ENCODE measurements at places on chromosomes 6 and 20.

GRCh38 chr20:24672181-24672880 lies 202.9 kb downstream of the SYNDIG1 start:
- DNase-seq = no peak

DNA sequence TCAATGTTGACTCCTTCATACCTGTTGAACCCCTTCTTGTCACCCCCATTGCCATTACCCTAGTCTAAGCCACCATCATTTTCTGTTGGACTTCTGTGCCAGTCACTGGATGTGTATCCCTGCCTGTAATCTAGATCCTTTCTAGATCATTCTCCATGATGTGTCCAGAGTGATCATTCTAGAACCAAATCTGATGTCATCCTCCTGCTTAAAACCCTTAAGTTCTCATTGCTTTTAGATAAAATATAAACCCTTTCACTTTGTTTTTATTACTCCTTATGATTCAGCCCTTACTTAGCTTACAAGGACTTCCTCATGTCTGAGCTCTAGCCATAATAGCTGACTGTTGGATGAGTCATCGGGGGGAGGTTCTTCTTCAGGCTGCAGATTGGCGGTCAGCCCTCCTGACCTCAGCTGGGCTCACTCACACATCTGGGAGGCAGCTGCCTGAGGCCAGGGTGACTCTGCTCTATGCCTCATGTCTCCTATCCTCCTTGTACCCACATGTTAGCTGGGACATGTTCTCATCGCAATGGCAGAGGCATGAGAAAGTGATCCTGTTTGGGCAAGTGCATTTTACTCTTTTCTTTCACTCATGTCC lies 287.6 kb downstream of the ESR1 start:
- no peak for DNase-seq

- DNase-seq = no peak
Observed at GRCh38 chr20:54293526-54293925, 85.6 kb downstream of the PFDN4 start.

- no peak for DNase-seq
Observed at GRCh38 chr6:1834646-1835516, 225.2 kb downstream of the FOXC1 start.

DNA sequence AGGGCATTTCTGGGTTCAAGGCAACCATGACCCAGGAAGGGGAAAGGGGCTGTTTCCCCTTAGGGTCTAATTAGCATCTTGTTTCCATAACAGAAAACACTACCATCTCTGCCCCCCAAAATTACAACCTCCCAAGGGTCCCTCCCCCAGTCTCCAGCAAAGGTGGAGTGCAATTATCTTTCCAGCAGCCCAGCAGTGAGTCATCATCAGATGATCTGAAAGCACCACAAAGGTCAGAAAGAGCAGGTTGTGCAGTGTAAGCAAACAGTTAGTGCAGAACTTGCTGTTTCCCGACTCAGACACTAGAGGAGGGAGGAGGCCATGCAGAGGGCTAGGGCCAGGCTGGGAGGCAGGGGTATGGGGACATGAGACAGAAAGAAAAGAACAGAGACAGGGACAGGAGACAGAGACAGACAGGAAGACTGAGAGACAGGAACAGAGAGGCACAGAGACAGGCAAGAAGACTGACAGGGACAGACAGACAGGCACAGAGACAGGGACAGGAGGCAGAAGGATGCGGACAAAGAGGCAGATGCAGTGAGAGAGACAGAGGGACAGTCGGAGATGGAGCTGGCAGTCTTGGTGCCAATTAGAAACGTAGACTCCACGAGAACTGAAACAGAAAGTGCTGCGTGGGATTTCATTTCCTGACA lies 62.5 kb downstream of the PYGB start:
- DNase-seq = peak; percentile 55

GRCh38 chr6:152571089-152571488 lies 66.1 kb downstream of the SYNE1 start:
- DNase-seq = no peak

DNA sequence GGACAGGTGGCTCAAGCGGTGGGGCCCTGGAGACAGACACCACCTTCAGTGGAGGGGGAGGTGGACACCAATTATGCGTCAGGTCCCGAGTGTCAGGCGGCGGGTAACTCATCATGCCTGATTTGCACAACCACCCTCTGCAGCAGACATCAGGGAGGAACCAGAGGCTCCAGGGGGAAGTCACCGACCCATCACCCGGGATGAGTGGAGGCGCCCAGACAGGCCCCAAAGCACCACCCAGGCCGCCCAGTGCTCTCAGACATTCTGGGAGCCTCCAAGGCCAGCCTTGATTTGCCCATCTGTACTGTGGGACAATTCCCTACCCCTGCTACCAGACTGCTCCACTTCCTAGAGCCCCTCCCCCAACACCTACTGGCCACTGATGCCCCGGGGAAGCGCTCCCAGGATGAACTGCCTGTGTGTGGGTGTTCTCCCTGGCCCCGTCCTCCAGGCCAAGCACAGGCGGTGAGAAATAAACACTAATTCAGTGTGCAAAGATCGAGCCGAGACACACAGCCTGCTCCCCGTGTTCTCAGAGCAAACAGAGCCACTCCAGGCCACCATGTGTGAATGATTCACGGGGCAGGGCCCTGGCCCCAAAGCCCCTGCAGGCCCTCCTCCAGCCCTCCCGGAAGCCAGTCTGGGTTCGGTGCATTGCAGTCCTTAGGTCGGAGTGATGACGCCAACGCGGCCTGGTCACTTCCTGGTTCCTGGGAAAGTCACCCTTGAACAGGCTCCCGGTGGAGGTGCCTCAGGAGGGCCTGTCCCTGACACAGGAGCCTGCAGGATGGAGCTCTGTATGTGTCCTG lies 107.2 kb downstream of the ASXL1 start:
- DNase-seq = no peak

DNA sequence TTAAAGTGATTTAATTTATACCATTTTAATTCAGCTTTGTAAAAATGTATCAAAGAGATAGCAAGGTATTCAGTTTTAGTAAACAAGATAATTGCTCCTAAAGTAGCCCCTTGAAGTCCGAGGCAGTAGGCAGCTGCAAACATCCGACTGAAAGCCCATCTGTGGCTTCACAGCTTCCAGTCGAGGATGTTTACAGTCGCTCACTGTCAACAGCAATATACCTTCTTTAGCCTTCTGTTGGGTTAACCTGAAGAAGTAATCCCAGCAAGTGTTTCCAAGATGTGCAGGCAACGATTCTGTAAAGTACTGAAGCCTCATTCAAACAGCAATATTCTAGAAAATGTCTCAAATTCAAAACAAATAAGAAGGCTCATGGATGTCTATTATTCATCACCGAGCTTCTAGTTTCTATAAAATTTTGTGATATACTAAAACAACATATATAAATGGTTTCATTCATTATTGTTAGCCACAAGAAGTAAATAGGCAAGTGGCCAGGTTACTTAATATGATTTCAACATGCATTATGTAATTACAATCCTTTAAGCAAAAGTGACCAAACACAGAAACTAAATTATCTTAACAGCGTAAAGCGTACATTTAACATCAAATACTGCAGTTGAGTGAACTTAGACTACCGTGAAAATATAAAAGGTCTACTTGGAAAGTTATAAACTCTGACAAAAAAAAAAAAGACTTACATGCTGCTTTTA lies 115.0 kb downstream of the OGFRL1 start:
- no peak for DNase-seq

- DNase-seq = no peak
Observed at GRCh38 chr6:52571099-52571755, 5.6 kb downstream of the TRAM2 start.

DNA sequence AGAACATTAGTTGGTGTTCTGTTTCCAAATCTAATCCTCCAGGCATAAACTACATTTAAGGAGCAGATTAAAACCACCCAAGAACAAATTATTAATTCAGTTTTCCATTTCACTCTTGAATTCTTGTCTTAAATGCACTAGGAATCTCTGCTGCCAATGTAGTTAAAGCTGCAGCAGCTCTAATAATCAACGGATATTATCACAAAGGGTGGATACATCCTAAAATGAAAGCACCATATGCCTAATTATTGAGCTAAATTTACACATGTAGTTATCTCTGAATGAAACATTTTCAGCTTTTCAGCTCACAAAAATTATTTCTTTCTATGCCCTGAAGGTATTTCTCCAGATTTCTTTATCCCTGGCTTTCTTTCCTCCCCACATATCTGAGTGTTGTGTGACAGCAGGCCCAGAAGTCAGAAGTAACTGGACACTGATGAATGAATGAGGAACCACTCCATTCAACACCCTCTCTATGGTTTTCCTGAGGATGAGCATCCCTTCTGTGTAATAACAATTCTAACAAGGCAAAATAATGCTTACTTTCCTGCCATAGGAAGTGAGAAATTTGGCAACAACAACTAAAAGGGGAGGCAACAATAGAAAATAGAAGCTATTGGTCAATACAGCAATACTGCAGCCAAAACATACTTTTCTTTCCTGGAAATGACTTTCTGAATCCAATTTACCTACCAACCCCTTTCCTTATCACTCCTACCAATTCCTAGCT lies 14.9 kb downstream of the MAN1A1 start:
- DNase-seq = no peak

DNA sequence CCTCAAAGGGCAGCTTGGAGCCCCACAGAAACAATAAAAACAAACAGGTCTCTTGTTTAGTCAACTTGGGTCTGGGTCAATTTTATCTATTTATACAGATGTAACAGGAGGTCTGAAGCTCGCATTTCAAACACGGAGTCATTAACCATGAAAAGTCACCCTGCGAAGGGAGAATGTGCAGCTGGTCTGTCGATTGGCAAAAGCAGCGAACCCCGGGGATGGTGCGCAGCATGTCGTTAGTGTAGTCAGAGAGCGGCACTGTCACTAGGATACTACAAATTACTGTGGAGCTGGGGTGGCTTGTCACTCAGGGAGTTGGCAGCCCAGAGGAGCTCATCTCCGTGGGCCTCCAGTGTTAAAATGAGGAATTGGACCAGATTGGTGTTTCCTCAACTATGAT lies 190.4 kb upstream of the ARG1 start:
- no peak for DNase-seq

- no peak for DNase-seq
Observed at GRCh38 chr6:33298773-33299236, at the start of gene RGL2. Gene RGL2, minus strand, starts transcription at chr6:33298942. Its CDS starts 332 bp downstream, at chr6:33298610.

- DNase-seq = no peak
Observed at GRCh38 chr20:17843246-17844132, 125.1 kb downstream of the SNX5 start.

GRCh38 chr6:165637586-165637985 lies 25.5 kb downstream of the PDE10A start:
- DNase-seq = no peak

DNA sequence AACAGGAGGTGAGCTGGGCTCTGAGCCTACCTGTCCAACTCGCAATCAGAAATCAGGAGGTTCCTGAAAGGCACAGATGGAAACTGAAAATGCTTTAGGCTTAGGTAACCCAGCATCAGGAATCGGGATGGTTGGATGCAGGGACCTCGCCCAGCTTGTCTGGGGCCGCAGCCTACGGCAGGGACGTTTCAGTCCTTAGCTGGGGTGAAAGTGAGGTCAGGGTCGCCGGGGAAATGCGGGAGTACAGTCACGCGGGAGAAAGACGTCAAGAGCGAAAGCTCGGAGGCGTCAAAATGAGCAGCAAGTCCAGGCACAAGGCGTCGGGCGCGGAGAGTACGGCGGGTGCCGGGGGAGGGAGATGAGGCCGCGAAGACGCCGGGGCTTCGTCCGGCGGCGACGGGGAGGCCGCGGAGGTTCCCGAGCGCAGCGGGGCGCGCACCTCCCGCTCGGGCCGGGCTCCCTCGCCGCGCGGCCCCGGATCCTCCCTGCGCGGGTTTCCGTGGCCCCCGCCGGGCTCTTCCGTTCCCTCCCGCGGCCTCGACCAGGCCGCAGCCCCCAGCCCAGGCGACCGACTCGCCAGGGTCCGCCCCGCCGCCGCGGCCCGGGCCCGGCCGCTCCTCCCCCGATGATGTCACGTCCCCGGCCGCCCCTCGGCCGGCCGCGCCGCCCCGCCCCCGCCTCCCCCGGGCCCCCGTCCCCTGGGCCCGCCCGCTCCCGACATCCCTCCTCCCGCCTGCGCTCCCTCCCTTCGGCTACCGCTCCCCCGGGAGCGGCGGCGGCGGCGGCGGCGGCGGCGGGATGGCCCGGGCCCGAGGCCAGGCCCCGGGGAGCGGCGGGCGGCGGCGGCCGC lies at the start of gene EBF4:
Gene EBF4 (plus strand): TSS at position 745 of the 850 bp plus-strand sequence. CDS start 866 bp downstream, outside the sequence.
- no peak for DNase-seq

GRCh38 chr6:85372188-85372914 lies 77.5 kb upstream of the NT5E start:
- DNase-seq = no peak

- no peak for DNase-seq
Observed at GRCh38 chr6:3334555-3334954, 75.8 kb downstream of the PSMG4 start.

DNA sequence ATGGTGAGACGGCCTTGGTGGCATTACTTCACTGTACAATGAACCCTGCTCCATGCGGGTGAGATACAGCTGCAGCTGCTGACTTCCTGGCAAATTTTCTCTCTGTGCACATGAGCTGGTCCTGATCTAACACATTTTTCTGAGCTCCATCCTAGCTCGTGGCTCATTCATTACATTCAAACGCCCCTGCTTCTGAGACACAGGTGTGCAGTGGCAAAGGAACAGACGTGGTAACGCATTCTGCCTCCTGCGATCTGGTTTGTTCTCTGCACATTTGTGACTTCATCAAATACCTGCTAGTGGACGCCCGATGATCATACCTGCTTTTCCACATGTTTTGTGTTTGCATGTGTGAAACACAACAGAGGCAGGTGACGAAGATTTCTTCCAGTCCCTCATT lies 189.6 kb upstream of the PDE10A start:
- no peak for DNase-seq

DNA sequence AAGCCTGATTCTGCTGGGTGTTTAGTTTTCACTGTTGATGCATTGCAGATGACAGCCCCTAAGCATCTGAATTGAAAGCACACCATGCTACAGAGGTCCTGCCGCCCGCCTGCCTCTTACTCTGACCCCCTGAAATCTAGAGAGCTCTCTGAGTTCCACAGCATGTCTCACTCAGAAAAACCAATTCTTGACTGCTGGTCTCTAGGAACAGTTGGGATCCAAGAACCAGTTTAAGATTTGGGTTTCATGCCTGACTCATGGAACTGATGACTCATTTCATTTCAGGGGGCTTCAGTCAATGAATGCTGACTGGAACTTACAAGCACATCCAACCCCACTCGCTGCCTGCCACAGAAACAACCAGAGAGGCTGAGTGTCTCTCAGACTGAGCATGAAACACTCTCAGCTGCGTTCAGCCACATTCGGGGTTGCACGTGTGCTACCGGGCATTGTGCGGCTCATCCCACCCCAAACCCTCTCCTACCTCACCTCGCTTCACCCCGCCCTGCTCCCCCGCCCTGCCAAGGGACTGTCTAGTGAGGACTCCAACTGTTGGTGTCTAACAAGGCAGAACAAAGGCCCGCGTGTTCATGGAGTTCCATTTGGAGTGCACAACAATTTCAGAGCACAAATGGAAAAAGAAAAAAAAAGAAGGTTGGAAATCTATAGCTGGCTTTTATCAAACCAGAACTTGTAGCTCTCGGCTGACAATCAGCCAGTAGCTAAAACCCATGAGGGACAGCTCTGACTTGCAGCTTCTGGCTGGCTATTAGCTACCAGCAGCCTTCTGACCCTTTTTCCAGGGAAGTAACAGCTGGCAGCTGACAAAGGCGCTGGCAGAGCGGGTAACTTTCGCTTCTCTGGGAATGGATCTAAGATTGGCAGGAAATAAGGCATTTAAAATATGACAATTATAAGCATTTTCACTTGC lies 20.0 kb upstream of the TRAF3IP2 start:
- no peak for DNase-seq

All from activated CD4-positive, alpha-beta T cell treated with anti-CD3 and anti-CD28 coated beads, Interleukin-2, amount 50 U/mL, for 24 hours (primary cell).